ENCODE measurements at places on chromosomes 6 and 20. TPM values are rescaled to one million over a fixed set of nuclear protein-coding genes. Genes with fewer than 3 reads are reported as not detected.

The ADGB gene
- polyA plus RNA-seq = not detected

DNA sequence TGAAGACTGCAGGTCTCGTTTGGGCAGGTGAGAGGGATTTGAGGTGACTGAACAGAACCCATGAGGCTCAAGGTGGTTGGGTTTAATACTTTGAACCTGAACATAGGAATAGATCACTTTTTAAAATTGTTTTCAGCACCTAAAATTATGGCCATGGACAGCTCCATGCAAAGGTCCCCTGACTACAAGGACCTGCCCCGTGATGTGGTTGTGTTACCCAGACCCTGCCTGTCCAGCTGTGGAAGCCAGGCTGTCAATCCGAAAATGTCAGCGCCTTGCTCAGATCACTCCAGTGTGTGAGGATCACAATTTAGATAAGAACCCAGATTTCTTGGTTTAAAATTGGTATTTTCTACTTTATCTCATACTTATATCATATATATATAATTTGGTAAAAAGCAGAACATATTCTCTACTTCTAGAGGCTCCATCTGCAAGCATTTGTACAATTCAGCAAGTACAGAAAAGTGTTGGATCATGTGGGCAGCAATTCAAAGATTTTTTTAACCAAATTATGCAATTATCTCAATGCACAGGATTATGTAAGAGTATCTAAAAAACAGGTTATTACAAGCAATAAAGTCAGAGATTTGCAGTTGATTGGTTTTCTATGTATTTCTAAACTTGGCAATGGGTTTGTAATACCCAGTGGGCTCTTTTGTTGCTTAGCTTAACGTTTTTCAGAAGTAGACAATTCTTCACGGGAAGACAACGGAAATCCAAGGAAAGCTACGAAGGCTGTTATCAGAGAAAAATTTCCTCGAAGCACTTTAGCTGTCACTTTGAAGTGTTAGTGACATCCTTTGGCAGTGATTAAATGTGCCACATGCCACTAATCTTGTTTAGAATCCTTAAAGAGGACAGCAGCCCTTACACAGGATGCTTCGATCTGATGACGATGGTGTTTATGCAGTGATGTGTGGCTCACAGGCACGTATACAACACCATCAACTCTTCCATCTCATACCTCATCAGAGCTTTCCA lies 24.1 kb upstream of the RPS6KA2 start:
- H3K27me3 ChIP-seq = peaks cover 2% of the 10 kb centered on the region
- no peaks in the 10 kb centered on the region for H3K4me1 ChIP-seq
- H3K36me3 ChIP-seq = no peaks in the 10 kb centered on the region
- DNase-seq = no peak
- H3K27ac ChIP-seq = no peak overlapping the region

- no peaks in the 10 kb centered on the region for H3K4me1 ChIP-seq
- H3K27ac ChIP-seq = no peak overlapping the region
- no peak for DNase-seq
- H3K27me3 ChIP-seq = no peaks in the 10 kb centered on the region
- H3K4me3 ChIP-seq = no peak overlapping the region
Measured at GRCh38 chr6:100099189-100100074, 105.4 kb upstream of the MCHR2 start.

- DNase-seq = no peak
- no peaks in the 10 kb centered on the region for H3K36me3 ChIP-seq
- H3K27ac ChIP-seq = no peak overlapping the region
- H3K4me3 ChIP-seq = peak overlapping the region; percentile 96
Measured at GRCh38 chr6:133953634-133954415, 801 bp downstream of the TBPL1 start.

DNA sequence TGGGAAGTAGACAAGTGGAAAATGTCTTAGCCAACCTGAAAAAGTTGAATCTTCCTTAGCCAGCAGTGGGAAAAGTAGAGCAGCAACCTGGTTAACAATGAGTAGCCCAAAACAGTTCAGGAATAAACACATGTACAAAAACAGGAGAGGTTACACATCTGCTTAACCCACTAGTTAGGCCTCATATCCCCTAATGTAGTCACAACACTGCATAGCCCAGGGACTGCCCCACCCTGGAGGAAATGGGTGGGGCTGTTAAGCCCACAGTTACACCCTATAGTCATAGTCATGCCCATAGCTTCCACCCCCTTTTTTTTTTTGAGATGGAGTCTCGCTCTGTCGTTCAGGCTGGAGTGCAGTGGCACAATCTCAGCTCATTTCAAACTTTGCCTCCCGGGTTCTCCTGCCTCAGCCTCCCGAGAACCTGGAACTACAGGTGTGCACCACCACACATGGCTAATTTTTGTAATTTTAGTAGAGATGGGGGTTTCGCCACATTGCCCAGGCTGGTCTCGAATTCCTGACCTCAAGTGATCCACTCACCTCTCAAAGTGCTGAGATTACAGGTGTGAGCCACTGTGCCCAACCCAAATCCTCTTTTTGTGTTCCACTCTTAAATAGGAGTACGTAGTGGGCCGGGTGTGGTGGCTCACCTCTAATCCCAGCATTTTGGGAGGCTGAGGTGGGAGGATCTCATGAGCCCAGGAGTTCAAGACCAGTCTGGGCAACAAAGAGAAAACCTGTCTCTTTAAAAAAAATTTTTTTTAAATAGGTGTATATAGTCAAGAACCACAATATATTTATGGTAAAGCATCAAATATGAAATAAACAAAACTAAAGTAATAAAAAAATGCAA lies 24.5 kb downstream of the ILRUN start:
- peaks cover 36% of the 10 kb centered on the region for H3K4me1 ChIP-seq
- peak overlapping the region; percentile 52 for H3K4me3 ChIP-seq
- no peaks in the 10 kb centered on the region for H3K36me3 ChIP-seq
- peak; percentile 88 for DNase-seq

DNA sequence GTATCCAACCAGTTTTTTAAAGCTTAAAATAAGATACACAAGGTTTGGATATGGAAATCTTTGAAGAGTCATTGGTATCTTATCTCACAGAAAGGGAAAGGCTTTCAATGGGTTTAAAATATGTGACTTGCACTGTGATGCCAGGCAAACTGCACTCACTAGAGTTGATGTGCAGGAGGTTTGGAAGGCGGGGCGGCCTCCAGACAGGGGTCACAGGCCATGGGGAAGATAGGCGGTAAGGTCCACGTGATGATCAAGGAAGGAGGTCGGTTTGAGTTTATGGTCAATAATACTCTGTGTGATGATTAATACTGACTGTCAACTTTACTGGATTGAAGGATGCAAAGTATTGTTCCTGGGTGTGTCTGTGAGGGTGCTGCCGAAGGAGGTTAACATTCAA lies 9.5 kb upstream of the RAMACL start:
- no peaks in the 10 kb centered on the region for H3K27me3 ChIP-seq
- no peak overlapping the region for H3K4me3 ChIP-seq
- no peaks in the 10 kb centered on the region for H3K36me3 ChIP-seq
- DNase-seq = no peak

DNA sequence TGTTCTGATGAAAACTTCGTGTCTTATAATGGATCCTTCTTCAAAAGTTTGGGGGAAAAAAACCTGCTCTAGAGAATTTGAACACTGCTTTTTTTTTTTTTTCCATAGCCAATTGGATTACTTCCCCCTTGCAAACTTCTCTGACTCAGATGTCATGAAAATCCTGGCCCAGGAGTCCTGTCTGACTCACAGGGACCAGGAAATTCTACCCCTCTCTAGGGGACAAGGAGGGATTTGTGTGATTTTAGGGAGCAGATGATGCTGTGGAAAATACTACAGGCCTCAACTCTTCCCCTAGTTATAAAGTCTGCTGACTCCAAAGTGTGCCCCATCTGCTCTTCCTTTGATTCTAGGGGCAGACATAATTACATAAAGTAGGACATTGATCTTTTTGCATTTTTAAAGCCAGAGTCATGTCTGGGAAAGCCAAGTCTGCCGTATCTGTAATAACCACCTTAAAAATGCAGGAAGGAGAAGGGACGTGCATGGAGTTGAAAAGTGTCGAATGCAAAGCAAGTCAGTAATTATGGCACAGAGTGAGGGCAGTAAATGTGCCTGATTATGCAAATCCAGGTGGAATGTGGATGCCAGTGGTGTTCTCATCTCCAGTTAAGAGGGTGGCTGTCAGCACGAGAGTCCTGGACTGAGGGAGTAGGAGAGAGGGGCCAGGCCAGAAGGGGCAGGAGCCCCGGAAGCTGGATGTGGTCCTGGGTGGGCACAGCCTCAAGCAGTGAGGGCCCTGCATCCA lies 144.3 kb upstream of the SULF2 start:
- no peaks in the 10 kb centered on the region for H3K36me3 ChIP-seq
- DNase-seq = no peak
- H3K27me3 ChIP-seq = peaks cover under 1% of the 10 kb centered on the region
- no peaks in the 10 kb centered on the region for H3K4me1 ChIP-seq
- H3K27ac ChIP-seq = no peak overlapping the region
- H3K4me3 ChIP-seq = no peak overlapping the region

- no peaks in the 10 kb centered on the region for H3K4me1 ChIP-seq
- no peaks in the 10 kb centered on the region for H3K27me3 ChIP-seq
- H3K36me3 ChIP-seq = no peaks in the 10 kb centered on the region
- DNase-seq = peak; percentile 64
- peak overlapping the region; percentile 2 for H3K27ac ChIP-seq
Measured at GRCh38 chr6:161922631-161923119, 648.8 kb upstream of the AGPAT4 start.

Data from CD14-positive monocyte (primary cell).